ENCODE measurements at places on chromosomes 11 and 22.

DNA sequence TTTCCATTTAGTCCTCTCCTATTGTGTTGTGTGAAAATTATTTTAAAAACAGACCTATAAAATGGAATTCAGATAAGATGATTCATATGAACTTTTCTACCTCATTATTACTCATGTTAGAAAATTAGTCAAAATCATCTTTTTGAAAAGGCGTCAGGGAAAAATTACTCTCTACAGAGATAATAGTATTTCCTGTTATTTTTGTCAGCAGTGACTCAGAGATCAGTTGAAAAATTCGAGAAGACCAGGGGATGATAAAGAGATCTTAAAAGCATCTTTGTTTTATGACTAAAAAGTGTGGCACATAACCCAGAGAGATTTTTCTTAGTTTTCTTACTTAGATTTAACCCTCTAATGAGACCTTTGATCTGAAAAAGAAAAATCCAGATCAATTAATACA, 157.9 kb upstream of the CARD18 start:
- peak; percentile 63 for DNase-seq

GRCh38 chr11:82683029-82683428, 50.6 kb downstream of the FAM181B start:
- no peak for DNase-seq

- DNase-seq = peak; percentile 96
These were observed 31.1 kb downstream of the OR6Q1 start for GRCh38 chr11:58061813-58062212.

DNA sequence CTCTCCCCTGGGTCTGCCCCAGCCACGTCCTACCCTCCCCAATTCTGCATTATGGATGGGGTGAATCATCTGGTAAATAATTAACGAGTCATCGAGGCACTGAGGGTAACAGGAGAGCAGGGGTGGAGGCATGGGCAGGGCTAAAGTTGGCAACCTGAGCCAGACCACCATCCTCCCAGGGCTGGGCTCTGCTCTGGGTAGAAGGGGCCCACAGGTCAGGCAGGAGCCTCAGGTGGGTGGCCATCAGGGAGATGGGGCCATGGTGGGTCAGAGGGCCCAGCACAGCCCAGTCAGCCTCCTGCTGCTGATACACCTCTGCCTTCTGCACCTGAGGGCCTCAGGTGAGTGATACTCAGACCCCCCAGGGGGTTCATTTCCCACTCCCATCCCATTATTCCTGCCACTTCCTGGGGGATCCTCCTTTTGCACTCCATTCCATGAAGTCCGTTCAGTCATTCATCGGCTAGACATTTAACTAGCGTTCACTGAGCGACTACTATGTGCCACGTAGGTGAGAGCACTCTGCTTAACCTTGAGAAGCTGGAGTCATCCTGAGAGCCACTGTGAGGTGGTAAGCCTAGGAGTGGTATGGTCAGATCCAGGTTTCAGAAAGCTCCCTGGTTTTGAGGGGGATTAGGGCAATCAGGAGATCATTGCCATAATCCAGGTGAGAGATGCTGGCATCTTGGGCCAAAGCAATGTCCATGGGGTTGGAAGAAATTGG, at the start of gene VSIG10L2:
Gene VSIG10L2, plus strand, starts transcription at position 248 of the 724 bp plus-strand sequence. Its CDS starts 12 bp downstream, at position 260.
- no peak for DNase-seq

DNA sequence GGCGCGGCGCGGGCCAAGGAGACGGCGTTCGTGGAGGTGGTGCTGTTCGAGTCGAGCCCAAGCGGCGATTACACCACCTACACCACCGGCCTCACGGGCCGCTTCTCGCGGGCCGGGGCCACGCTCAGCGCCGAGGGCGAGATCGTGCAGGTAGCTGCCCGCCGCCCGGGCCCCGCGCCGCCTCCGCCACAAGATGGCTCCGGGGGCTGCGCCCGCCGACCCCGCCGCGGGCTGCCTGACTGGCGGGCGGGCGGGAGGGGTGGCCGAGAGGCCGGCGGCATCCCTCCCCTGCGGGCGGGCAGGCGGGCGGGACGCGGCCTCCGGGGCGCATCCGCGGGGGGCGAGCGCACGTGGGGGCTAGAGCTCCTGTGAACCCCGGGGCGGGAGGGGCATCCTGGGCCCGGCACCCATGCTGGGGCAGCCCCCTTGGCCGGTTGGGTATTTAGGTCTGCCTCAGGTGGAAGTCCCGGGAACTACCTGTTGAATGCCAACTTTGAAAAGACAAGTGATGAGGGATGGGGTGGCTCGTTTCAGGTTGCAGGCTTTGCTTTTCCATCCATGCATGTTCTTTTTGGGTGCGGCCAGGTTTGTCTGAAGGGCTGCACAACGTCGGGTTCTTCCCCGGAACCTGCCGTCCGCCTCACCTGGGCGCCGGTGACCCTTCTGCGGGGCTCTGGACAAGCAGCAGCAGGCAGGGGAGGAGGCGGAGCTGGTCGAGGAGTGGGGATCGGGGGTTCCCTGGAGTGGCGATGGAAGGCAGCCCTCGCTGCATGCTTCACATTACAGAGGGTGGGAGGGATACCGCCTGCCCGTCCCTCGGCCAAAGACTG, 760 bp downstream of the ZNRF3 start:
- peak; percentile 77 for DNase-seq

- DNase-seq = no peak
These were observed 788 bp downstream of the LIN7C start for GRCh38 chr11:27505781-27506180.

GRCh38 chr11:32830413-32830738, 649 bp downstream of the PRRG4 start:
- no peak for DNase-seq

DNA sequence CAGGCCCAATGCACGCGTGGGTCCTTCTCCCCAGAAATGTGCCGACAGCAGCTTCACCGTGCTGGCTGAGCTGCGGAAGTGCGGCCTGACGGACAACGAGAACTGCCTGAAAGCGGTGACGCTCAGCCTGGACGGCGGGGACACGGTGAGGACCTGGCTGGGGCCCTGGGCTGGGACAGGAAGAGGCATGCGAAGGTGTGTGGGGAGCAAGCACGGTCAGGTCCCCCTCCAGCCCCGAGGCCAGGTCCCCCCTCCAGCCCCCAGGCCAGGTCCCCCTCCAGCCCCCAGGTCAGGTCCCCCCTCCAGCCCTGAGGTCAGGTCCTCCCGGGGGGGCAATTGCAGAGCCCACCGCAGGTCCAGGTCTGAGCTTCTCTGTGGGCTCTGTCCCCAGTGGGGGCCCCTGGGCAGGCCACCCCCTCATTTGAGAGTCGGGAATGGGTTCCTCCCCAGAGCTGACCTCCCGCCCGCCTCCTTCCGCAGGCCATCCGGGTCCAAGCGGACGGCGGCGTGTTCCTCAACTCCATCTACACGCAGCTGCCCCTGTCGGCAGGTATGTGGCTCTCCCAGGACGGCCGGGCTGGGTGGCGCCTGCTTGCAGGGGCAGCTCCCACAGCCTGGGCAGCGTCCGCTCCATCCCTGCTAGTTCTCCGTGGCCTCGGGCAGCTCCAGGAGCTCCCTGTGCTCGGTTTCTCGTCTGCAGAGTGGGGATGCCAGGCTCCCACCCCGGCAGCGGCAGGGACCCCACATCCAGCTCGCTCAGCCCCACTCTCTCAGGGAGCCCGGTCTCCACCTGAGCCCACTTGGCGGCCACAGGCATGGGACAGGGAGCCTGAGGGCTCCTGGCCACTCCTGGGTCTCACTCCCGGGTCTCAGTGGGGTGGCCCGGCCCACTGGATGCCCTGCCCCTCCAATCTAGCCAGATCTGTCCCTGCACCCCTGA, 7.9 kb downstream of the MUC5B start:
- DNase-seq = no peak

- DNase-seq = no peak
These were observed 230.0 kb upstream of the MTNR1B start for GRCh38 chr11:92739491-92739890.

DNA sequence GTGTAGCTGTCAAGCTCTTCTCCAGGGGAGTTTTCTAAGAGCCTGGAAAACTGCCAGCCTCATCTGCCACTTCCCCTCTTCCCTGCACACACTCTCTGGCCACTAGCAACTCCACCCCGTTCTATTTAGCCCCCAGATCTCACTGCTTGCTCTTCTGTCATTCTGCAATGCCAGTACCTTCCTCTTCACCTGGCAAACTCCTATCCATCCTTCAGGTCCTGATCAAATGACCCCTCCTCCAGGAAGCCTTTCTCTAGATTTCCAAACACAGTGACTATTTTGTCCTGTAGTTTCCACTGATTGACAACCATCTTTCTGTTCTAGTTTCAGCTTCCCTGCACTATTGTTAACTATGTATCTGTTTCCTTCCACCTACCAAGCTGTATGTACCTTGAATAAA, 437.7 kb downstream of the SOX6 start:
- no peak for DNase-seq

DNA sequence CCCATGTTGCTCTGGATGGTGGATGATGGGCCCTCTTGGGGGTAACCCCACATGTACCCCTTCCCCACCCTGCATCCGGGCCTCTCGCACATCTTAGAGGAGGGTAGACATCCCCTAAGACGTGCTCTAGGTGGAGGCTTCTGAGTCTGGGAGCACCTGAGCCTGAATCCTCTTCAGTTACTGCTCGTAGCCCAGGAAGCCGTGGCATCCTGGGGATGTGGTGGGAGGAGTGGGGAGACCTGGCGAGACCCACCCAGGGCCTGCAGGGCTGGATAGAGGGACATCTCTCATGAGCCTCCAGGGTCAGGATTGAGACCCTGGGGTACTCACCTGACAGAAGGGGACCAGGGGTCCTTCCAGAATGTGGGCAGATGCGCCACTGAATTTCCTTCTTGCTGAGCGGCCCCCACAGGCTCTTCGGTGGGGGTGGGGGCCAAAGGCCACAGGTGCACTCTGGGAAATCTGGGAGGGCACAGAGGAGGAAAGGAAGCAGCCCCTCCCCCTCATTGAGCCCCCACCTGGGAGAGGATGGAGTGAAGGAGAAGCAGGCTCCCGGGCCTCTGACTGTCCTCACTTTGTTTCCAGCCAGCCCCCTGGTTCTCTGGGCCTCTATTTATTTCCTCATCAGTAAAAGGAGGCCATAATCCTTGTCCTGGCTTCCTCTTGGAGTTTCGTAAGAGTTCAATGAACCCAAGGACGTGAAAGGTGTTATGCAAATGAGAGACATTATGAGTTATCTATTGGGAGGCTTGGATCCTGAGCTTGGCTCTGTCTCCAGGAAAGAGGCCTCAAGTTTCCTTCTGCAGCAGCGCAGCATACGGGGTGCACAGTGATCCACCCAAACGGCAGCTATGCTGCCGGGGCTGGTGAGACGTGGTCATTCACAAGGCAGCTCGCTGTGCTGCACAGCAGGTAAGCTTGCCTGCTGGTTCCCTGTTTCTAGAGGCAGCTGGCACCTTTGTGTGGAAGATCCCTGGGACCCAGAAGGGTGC, 31.2 kb downstream of the KCNJ4 start:
- no peak for DNase-seq

DNA sequence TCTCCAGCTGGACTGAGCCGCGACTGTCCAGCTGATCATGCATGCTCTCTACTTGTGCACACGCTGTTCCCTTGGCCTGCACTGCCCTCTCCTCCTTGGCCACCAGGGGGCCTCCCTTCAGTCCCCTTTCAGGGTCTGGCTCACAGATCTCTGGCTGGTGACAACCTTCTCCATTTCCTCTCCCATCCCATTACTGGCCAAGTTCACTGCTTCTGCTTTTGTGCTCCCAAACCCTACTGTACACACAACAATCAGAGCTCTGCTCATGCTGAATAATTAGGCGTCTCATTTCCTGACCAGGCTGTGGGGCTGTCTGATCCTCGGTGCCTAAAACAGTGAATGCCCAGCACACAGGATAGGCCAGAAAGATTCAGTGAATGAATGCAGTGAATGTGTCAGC, 224.0 kb upstream of the NARS2 start:
- DNase-seq = peak; percentile 73

GRCh38 chr11:84780689-84781293, 846.4 kb downstream of the DLG2 start:
- peak; percentile 60 for DNase-seq

GRCh38 chr11:57485217-57485990, 25.1 kb downstream of the RTN4RL2 start:
- peak; percentile 89 for DNase-seq

DNA sequence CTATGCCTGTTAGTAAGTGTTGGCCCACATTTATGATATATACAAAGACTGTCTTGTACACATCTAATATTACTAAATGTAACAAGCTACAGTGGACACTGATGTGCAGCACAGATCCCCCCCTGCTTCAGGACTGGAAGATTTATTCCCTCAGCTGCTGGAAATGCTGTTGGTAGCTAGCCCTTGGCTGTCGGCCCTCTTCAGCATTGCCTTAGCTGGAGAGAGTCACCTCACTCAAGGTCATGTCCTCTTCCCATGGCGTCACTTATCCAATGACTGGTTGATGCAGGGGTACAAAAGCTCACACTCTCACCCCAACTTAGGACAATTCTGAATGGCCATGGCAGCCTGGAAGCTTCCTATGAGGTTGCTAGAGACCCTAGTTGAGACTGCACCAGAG, 312.7 kb downstream of the SOX6 start:
- no peak for DNase-seq

- peak; percentile 61 for DNase-seq
These were observed 602 bp downstream of the NAT10 start for GRCh38 chr11:34105957-34106504.

DNA sequence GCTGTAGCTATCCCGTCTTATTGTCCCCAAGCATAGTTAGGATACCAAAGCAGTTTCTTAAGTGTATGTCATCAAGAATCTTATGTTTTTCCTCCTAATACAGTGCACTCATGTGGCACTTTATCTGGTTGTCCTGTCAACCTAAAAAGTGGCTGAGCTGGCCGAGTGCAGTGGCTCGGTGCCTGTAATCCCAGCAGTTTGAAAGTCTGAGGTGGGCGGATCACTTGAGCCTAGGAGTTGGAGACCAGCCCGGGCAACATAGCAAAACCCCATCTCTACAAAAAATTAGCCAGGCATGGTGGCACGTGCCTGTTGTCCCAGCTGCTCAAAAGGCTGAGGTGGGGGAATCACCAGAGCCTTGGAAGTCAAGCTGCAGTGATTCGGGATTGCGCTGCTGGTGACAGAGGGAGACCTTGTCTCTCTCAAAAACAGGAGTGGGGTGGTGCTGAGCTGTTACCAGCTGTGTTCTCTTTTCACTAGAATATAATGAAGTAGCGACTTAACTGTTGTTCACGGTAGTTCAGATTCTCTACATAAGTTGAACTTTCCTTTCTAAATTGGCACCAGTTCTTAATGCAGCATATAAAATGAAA, 48.1 kb downstream of the EP300 start:
- DNase-seq = peak; percentile 42

GRCh38 chr11:128236506-128237498, 350.6 kb downstream of the ETS1 start:
- no peak for DNase-seq

DNA sequence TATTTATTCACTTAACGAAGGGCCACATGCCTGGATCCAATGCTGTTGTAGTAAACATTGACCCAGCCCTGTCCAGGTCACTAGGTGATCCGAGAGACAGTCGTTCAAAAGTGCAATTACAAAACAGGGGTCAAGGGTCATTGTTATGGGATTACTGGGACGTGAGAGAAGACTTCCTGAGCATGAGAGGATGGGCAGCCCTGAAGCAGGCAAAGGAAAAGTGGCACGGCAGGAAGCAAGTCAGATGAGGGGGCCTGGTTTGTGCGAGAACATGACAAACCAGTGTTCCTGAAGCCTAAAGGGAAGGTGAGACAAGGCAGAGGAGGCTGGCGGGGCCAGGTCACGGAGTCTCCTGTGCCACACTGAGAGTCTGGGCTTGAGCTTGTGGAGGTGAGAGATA, 15.8 kb upstream of the MMP20 start:
- DNase-seq = no peak
